C1 segment of cervical spinal cord (tissue), 14 donors: ENCODE measurements at places on chromosomes 3 and 15.

DNA sequence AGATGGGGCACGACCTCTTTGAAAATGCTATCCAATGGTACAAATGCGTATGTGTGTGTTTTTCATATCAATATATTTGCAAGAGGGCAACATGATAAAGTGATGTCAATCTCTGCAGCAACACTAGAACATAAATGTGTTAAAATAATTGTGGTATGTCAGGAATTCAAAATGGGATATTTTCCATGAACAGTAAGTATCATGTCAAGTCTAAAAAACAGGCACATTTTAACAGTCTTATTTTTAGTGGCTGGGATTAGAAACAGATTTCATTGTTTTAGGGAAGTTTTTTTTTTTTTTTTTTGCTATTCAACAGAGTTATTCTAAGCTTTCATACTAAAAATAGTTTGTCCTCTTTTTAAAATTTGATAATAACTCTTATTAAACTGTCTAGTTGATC is 209.8 kb downstream of the GAP43 start:
- DNase-seq: no peak

- no peak for DNase-seq
Measured at GRCh38 chr3:194396859-194397756, 2.0 kb downstream of the GP5 start.

DNA sequence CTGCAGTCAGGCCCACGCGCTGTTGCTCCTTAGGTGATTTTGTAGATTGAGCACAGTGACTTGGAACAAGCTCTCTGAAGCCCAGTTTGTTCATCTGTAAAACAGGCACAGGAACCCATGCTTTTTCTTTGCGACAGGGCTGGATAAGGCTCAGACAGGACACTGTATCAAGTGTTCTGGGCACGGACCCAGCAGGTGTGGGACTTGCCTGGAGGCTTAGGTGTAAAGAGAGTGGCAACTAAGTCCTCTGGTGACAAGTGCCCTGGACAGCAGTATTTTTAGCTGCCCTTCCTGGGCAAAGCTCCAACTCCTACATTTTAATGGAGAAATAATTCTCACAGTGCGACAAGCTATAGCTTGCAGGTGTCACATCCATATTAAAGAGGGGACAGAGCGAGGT is 32.2 kb downstream of the CD276 start:
- no peak for DNase-seq

GRCh38 chr3:65052101-65052500 is 364.3 kb upstream of the ADAMTS9 start:
- no peak for DNase-seq

DNA sequence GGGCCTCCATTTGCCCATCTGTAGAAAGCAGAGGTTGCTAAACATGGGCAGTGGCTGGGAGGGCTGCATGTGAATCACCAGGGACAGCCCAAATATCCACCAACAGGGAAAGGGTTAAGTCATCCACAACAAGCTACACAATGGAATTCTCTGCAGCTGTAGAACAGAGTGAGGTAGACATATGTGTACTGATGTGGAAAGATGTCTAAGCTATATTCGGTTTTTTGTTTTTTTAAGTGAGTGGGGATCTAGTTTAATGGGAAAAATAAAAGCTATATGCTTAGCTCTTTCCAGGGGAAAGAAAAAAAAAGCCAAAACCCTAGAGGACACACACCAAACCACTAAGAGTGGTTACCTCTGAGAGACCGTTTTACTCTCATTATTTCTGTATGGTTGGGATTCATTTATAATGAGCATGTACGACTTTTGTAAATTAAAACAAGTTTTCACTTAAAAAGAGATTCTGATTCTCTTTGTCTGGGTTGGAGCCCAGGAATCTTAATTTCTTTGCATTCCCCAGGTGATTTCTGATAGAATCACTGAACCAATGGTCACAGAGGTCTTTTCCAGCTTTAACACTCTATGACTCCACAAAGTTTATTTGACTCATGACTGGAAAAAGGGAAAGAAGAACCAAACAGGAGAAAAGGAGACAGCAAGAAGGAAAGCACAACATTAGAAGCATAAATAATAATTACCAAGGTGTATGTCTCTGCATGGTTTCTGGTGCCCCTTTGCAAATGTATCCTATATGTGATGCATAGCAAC is 19.1 kb downstream of the CRABP1 start:
- DNase-seq: no peak

- DNase-seq: no peak
Measured at GRCh38 chr3:54988838-54989630, 61.2 kb upstream of the LRTM1 start.

GRCh38 chr15:33068511-33068990 is 126.0 kb downstream of the FMN1 start:
- DNase-seq: no peak

GRCh38 chr15:49163678-49164077 is 6.4 kb upstream of the GALK2 start:
- DNase-seq: no peak
